ENCODE measurements at places on chromosomes 6 and 20.

GRCh38 chr6:156777577-156778453 lies 637 bp downstream of the ARID1B start:
- DNase-seq, result no peak

GRCh38 chr6:13473768-13474165 lies 13.6 kb downstream of the GFOD1 start:
- no peak for DNase-seq

DNA sequence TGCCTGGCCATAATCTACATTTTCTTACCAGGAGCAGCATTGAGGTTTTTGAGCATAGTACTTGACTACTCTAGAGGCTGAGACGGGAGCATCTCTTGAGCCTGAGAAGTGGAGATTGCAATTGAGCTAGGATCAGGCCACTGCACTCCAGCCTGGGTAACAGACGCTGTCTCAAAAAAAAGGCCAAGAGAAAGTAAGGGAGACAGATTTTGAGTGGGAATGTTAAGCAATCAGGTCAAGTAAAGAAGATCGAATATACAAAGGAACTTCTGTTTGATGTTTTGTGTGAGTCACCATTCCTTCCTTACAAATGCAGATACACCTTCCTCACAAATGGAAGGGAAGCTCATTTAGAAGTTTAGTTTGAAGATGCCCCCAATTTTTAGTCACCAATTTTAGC lies 4.4 kb downstream of the PNRC1 start:
- no peak for DNase-seq

DNA sequence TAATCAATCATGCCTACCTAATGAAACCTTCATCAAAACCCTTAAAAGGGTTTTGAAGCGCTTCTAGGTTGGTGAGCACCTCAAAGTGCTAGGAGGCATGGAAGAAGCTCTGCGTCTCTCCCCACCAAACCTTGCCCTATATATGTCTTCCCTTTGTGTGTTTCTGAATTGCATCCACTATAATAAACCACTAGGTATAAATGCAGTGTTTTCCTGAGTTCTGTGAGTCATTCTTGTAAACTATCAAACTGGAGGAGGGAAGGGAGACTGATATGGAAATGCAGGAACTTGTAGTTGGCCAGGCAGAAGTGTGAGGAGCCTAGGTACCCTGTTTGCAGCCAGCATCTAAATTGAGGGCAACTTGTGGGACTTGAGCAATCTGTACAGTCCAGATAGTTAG lies 698.8 kb downstream of the DOK5 start:
- no peak for DNase-seq

DNA sequence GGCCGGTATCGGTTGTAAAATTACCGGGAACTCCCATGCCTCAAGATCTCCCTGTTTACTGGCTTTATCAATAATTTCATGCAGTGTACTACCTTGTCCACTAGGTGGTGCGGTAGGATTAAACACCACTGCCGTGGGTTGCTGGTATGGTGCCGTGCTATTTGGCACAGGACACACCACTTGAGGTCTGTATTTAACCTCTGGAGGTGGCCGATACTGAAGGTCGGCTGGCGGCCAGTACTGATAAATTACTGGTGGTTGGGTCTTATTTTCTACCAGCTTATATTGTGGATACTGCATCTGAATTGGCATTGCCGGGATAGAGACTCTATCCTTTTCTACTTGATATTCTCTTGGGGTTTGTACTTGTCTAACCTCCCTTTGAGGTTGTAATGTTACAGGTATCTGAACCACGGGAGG lies 14.3 kb upstream of the PTCRA start:
- DNase-seq, result peak; percentile 77

Measured in iPS DF 6.9 (cell line).